Stimulated activated CD8-positive, alpha-beta memory T cell treated with anti-CD3 and anti-CD28 coated beads, Interleukin-4, amount 100 ng/mL, for 1 hour (primary cell): ENCODE measurements at places on chromosomes 11 and 22.

DNA sequence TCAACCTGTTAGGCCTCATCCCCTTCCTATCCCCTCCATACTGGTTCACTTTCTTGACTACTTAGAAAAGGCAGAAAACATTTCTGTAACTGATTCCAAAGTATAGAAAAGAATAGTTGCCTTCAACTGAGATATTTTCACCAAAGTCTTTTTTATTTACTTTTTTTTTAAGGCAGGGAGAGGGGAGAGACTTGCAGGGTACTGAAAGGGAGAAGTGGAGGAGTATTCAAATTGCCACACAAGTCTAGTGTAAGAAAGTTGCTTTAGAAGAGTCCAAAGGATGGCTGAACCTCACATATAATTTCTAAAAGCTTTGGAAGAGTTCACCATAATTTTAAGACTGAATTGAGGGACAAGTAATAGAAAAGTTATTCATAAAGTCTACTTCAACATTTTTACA lies 6.3 kb downstream of the PHF21A start:
- no peak for DNase-seq

- peak; percentile 38 for DNase-seq
Observed at GRCh38 chr11:85823816-85824215, 12.9 kb upstream of the SYTL2 start.

- DNase-seq: no peak
Observed at GRCh38 chr22:35852076-35852475, 134.4 kb downstream of the APOL5 start.

GRCh38 chr11:68659158-68659921 lies 25.0 kb upstream of the GAL start:
- no peak for DNase-seq

DNA sequence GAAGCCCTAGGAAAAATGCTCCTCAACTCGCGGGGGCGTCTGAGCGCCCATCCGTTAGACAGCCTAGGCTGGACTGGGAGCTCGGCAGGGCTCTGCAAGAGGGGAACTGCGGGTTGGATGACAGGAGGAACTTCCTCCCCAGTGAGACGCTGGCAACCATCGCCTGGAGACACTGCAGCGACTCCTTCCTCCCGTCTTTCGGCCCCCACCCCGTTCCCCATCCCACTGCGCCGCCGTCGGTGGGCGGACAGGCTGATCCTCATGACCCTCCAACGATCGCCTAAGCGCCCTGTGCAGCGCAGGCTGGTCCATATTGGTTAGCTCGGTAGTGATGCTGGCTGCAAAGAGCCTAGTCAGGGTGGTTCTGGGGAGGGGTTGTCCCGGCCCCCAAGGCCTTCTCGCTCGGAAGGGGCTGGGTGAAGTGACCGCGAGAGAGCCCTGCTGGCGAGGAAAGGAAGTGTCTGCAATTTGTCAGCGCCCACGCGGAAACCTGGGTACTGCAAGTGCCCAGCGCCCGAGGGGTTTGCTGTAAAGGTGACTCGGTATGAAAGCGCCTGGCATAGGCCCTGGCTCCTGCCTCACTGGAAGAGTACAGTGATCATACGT lies 638 bp downstream of the NRGN start:
- no peak for DNase-seq

DNA sequence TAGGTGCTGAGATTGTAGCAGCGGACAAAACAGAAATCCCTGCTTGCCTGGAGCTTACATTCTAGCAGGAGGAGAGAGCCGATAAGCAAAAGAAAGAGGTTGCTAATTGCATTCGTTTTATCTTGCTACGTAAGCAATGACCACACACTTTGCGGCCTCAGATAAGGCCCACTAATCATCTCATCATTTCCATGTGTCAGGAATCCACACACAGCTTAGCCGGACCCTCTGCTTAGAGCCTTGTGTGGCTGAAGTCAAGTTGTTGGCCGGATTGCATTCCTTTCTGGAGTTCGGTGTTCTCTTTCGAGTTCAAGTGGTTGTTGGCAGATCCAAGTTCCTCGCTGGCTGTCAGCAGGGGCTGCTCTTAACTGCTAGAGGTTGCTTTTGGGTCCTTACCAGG lies 101.6 kb downstream of the CHST1 start:
- no peak for DNase-seq

GRCh38 chr11:821512-822371 lies 3.0 kb downstream of the PNPLA2 start:
- no peak for DNase-seq

DNA sequence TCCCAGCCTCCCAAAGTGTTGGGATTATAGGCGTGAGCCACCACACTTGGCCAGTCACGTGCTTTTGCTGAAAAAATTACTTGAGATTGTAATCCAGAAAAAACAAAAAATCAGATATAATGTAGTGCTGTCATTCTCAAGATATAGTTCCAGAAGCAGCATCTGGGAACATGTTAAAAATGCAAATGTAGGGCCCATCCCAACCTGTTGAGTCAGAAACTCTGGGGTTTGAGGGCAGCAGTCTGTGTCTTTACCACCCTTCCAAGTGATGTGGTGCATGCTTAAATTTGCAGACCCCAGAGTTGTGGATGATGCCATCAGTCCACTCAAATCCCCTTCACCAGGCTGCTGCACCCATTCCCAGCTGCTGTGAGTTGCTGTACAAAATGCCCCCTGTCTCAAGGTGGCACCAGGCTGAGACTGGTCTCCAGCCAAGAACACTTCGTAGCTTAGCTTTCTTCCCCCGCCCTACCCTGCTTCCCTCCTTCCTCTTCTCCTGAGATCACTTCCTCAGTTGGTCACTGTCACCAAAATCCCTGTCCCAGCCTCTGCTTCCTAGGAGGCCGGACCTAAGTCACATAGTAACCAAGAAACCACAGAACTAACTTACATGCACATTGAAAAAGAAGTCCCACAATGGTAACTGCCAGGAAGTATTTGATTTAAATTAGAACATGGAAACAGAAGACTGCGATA lies 18.2 kb upstream of the ARRB1 start:
- no peak for DNase-seq

GRCh38 chr11:46277622-46278386 lies at the start of gene CREB3L1:
TSS of gene CREB3L1 (plus strand) at chr11:46277662. CDS start at chr11:46278112, 450 bp downstream.
- DNase-seq: no peak

DNA sequence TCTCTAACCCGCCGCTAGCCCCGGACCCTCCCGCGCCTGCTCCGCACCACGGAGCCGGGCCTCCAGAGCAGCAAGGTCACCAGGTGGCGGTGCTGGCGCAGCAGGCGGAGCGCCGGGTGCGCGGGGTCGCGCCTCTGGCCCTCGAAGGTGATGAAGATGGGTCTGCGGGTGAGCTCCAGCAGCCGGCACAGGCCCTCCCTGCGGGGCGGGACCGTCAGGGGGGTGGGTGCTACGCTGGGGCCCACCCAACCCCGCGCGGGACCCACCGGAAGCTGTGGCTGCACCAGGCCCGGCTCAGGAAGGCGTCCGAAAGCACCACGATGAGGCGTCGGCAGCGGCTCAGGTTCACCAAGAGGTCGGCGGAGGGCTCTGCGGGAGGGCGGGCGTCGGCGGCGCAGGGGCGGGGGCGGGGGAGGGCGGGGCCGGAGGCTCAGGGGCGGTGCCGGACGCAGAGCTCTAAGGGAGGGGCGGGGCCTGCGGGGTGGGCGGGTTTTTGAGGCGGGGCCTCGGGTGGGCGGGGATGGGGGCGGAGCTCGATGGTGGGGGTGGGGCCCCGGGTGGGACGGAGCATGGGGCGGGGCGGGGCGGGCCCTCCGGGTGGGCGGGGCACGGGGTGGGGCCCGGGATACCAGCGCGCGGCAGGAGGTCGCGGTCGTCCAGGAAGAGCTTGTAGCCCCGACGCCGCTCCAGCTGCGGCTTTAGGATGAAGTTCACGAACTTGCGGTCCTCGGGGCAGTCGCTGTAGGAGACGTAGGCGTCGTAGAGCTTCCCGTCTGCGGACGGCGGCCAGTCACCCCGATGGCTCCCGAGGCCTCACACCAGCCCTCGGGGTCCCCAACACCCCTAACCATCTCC lies 7.8 kb downstream of the SIGIRR start:
- DNase-seq: peak; percentile 82

DNA sequence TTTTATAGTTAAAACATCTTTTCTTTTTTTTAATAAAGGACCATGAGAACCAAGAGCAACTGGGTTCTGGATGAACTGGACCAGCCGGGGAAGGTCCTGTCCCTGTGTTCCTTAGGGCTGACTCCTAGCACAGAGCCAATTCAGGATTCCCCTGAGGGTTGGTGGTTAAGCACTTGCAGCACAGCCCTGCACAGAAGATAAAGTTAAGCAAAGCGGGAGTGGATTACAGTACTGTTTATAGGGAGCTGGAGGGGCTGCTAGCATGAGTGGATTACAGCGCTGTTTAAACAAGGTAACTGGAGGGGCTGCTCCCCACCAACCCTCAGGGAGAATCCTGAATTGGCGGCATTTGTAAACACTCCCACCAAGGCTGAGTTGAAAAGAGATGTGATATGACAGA lies 90.6 kb downstream of the CELSR1 start:
- no peak for DNase-seq

DNA sequence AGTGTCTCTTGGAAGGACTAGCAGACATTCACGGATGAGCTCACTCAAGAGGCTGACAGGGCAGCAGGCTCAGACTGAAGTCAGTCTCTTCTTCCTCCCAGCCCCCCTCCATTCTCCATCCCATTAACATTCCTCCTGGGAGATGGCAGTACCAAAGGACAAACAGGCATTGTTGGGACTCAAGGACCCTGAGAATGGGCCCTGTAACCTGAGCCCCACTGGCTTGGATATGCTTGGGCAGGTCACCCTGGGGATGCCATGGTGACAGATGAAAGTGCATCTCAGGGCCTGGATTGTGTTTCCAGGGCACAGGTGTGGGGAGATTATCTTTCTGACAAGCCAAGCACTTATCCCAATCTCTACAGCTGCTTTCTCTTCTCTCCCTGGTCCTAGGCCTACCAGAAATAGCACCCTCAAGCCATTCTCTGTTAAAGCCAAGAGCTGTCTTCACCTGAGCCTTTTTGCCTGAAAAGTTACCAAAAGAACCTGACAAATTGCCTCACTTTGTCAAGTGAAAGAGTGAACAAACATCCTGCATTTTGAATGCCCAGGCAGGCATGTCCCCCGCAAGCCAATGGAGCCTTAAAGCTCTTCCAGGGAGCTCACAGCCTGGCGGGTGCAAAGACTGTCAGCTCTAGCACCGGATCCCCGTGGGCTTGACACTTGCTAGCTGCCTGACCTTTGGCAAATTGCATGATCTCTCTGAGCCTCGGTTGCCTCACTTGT lies 366.0 kb upstream of the NARS2 start:
- DNase-seq: no peak

DNA sequence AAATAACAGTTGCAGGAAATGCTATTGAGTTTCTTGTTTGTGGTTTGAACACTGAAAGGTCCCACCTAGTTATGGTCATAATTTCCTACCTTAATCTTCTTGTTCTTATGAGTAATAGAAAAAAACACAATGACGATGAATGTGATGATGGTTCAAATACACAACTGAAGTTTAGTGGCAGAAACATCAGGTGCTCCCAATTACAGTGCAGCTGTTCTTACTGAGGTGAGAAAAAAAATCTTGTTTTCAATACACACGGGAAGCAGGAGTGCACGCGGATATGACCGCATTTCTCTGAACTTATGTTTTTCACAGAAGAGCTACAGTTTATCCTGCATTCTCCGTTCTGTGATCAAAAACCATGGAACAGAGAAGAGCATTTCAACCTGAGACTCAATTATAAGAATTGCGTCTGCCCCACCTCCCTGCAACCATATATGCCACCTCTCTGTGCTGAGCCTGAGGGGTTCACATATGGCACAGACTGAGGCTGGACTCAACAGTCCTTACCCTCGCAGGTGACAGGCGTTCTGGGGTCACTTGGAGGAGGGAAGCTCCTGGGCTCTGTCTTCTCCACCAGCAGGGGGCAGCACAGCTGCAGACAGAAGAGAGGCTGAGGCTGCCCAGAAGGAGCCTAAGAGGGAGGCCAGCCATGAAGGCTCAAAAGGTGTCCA lies 99.7 kb upstream of the IGLL5 start:
- DNase-seq: peak; percentile 40

DNA sequence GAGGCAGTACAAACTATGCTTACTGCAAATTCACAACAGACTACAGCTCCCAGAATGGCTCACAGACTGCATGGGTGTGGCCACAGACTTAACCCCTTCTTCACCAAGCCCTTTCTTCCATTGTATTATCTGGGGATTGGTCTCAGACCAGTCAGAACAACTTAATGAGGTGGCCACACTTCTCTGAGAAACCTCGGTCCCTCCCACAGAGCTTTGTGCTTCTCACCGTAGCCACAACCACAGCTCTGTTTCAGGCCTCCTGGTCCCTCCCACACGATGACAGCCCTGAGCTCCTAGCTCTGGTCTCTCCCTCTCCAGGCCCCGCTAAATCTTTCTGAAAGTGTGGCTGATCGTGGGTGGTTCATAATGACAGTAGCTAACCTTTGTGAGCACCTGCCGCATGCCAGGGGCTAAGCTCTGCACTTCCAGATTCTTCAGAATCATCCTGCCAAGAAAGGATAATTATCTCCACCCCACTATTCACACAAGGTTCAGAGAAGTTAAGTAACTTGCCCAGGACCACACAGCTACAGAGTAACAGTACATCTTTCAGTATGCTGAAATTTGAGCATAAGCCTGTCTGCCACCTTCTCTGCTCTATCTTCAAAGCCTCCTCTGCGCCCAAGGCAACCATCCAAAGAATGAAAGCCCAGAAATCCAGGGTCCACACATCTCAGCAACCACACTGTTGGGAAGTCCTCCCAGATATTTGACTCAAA lies 5.4 kb downstream of the PDE2A start:
- no peak for DNase-seq

- DNase-seq: no peak
Observed at GRCh38 chr11:73028611-73029010, 113.5 kb downstream of the FCHSD2 start.

DNA sequence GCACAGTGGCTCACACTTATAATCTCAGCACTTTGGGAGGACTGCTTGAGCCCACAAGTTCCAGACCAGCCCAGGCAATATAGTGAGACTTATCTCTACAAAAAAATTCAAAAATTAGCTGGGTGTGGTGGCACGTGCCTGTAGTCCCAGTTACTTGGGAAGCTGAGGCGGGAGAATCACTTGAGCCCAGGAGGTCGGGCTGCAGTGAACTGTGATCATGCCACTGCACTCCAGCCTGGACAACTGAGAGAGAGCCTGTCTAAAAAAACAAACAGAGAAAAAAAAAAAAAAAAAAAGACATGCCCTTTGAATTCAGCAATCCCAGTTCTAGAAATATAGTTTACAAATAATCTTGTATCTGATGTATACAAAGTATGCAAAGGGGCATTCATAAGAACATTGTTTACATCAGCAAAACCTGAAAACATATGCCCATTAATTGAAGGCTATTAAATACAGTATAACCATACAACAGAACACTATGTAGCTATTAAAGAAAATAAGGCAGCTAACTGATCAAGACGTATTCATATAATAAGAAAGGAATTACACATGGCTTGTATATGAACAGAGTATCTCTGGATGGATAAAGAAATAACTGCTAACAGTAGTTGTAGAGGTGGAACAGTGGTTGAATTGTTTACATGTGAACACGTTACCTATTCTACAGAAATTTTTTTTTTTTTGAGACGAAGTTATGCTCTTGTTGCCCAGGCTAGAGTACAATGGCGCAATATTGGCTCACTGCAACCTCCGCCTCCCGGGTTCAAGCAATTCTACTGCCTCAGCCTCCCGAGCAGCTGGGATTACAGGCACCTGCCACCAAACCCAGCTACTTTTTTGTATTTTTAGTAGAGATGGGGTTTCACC lies 35.7 kb downstream of the CELF1 start:
- no peak for DNase-seq

- no peak for DNase-seq
Observed at GRCh38 chr11:46918083-46918787, at the start of gene LRP4. TSS of gene LRP4 (minus strand) at chr11:46918550. CDS start at chr11:46918379, 171 bp downstream.

GRCh38 chr11:12086271-12087074 lies 23.9 kb upstream of the MICAL2 start:
- DNase-seq: no peak

- DNase-seq: no peak
Observed at GRCh38 chr11:73761403-73761945, 600 bp upstream of the RAB6A start.
